ENCODE measurements at places on chromosomes 1 and 21.

GRCh38 chr1:245215071-245215470, 60.3 kb downstream of the KIF26B start:
- no peak for DNase-seq

DNA sequence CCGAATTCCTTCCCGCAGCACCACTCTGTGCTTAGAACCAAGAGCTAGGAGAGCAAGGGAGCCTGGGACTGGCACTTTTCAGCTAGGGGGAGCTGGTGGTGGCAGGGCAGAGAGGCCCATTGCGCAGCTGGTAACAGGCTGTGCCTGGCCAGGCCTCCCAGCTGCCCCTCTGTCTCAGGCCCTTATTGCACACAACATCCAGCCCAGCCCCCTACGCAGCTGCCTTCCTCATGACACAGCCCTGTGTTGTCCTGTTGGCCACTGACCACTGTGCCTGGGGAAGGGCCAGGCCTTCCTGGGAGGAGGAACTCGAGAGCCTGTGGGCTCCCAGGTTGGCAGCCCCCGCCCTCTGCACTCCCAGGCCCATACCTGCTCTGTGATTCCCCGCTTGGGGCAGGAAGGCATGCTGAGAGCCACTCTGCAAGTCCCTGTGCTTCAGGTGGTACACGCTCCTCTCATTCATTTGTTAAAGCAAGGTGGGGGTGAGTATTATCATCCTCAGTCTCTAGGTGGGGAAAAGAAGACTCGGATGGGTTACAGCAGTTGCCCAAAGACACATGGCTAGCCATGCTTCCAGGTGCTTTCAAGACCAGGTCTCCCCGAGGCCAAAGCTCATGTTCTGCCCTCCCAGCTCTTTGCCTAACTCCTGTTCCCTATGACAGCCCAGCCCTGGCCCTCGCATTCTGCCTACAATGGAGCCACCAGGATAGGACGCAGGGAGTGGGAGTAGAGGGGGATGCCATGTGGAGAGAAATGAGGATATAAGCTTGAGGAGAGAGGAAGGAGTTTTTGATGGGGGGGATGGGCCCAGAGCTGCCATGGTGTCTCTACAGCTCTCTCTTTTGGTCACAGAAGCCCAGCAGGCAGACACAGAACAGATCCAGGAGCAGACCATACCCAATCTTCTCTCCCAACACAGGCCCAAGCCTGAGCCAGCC, 81.8 kb downstream of the TMEM53 start:
- no peak for DNase-seq

DNA sequence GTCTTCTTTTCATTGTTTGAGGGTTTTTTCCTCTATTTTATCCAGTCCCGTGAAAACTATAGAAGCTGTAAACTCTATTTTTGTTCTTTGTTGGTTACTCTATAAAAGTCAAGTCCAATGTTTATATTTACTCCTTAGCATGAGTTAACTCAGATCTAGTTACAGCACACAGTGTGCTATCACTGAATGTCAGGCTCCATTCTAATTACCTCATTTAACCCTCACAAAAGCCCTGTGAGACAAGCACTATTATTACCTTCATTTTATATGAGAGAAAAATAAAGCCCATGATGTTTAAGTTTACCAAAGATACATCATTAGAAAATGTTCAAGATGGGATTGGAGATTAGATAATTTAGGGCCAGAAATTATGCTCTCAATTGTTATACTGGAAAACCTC, 251.4 kb upstream of the SNX7 start:
- DNase-seq = no peak

- DNase-seq = no peak
These were observed 108.7 kb downstream of the TSEN15 start for GRCh38 chr1:184160236-184160635.

GRCh38 chr1:21293537-21294265, 3.4 kb upstream of the ECE1 start:
- DNase-seq = no peak

DNA sequence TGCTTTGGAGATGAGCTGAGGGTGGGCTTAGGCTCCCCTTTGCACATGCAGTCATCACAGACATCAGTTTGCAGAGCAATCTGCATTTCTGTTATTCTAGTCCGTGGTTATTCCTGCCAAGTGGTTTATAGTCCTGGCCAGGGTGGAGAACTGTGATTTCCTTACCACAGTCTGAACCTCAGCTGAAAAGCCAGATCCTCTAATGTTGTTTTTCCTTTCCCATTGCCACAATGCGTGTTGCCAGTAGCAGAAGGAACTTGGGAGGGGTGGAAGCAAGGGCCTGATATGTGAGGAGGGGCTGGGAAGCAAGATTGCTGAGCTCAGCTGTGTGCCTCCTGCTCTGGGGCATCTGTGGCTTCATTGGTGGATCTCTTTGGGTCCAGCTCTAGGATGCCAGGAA, 18.0 kb upstream of the ST3GAL3 start:
- no peak for DNase-seq

- no peak for DNase-seq
These were observed 120.7 kb downstream of the SMYD2 start for GRCh38 chr1:214401666-214402065.

- no peak for DNase-seq
These were observed 599.4 kb downstream of the LTN1 start for GRCh38 chr21:28393279-28393678.

- DNase-seq = peak; percentile 91
These were observed 132.0 kb downstream of the FOXD2 start for GRCh38 chr1:47569681-47570470.

- no peak for DNase-seq
These were observed 236.2 kb downstream of the NFIA start for GRCh38 chr1:61318319-61319125.

- no peak for DNase-seq
These were observed 2.7 kb downstream of the C1QTNF12 start for GRCh38 chr1:1243807-1244191.

DNA sequence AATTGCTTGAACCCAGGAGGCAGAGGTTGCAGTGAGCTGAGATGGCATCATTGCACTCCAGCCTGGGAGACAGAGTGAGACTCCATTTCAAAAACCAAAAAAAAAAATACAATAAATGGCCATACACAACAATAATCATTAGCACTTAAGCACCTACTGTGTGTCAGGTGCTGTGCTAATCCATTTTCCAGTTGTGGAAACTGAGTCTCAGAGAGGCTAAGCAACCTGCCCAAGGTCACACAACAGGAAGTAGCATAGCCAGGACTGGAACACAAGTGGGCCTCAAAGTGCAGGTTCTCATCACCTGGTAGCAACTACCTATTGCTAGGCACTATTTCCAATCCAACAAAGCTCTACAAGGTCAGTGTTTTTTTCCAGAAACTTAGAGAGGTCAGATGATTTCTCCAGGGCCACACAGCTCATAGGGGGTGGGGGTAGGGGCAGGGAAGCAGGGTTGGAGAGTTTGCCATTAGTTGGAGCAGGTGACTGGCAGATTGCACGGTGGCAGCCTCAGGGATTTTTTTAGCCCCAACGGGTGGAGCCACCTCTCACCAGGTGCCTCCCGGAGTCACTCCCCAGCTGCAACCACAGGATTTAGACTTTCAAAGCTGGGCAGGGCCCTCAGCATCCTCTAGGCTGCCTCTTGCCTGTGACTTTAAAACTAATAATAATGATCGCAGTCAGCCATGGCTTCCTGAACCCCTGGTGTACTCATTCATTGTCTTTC, 52.5 kb upstream of the ID3 start:
- no peak for DNase-seq

- no peak for DNase-seq
These were observed 233.8 kb downstream of the TTLL7 start for GRCh38 chr1:83765125-83765524.

DNA sequence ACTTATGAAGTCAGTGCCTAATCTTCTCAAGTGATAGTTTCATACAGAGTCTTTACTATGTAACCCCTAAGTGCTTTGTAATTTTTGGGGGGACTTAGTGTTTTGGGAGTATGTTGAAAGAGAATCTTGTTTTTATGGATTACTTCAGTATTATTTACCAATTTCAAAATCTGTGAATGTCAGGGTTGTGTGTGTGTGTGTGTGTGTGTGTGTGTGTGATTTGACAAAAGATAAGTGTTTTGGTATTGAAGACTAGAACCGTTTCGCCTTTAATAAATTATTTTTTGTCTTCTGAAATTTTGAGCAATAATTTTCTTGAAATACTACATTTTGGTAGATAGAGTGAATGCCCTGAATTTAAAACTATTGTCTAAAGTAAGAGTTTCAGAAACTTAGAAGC, 5.8 kb downstream of the MAGI3 start:
- no peak for DNase-seq

All from ACHN (cell line).